H4 (cell line): ENCODE measurements at places on chromosomes 13 and 19. TPM values are rescaled to one million over a fixed set of nuclear protein-coding genes. Genes with fewer than 3 reads are reported as not detected.

The CIC gene
- 10.8 and 12.1 TPM in 2 replicates for total RNA-seq

The CCDC169 gene
- 2.3 and 5.7 TPM in 2 replicates for total RNA-seq

The ZNF569 gene
- 5.7 TPM in 2 replicates for total RNA-seq

The ZNF14 gene
- total RNA-seq = 3.0 and 3.2 TPM in 2 replicates

The RGL3 gene
- 0.14 TPM in 1 of 2 replicates, not detected in the other for total RNA-seq

The MEIS3 gene
- 45.8 and 52.2 TPM in 2 replicates for total RNA-seq

The URAD gene
- total RNA-seq = not detected in 2 replicates

The THSD8 gene
- total RNA-seq = not detected in 2 replicates

The KLK14 gene
- not detected in 2 replicates for total RNA-seq

The GRK1 gene
- not detected in 2 replicates for total RNA-seq

The FUT3 gene
- not detected in 2 replicates for total RNA-seq

The F7 gene
- total RNA-seq = not detected in 2 replicates

The MEX3D gene
- total RNA-seq = 5.7 and 10.6 TPM in 2 replicates

The ZNF99 gene
- 0.04 TPM in 1 of 2 replicates, not detected in the other for total RNA-seq

The ZNF383 gene
- 3.2 and 4.7 TPM in 2 replicates for total RNA-seq

The SLC25A41 gene
- total RNA-seq = not detected in 2 replicates

The FGF21 gene
- not detected in 2 replicates for total RNA-seq

The TMEM190 gene
- total RNA-seq = not detected in 2 replicates

The NUMBL gene
- total RNA-seq = 18.4 TPM in 2 replicates

The ZNF90 gene
- total RNA-seq = 1.7 and 2.6 TPM in 2 replicates

The OR10H3 gene
- not detected in 2 replicates for total RNA-seq

The NECTIN2 gene
- 42.0 and 43.3 TPM in 2 replicates for total RNA-seq

The METTL21C gene
- not detected in 2 replicates for total RNA-seq

The SLC1A6 gene
- total RNA-seq = 0.06 TPM in 1 of 2 replicates, not detected in the other

The WDR62 gene
- 21.5 and 21.9 TPM in 2 replicates for total RNA-seq

The ZNF285 gene
- total RNA-seq = 0.31 and 0.87 TPM in 2 replicates

The PODNL1 gene
- 2.9 and 4.9 TPM in 2 replicates for total RNA-seq

The PGLYRP1 gene
- not detected in 2 replicates for total RNA-seq

The CCDC194 gene
- not detected in 2 replicates for total RNA-seq

The PSG7 gene
- total RNA-seq = 0.06 and 0.14 TPM in 2 replicates

The RDH8 gene
- total RNA-seq = not detected in 2 replicates

The CLDN10 gene
- not detected in 2 replicates for total RNA-seq

The SLC25A30 gene
- 5.5 and 7.1 TPM in 2 replicates for total RNA-seq

The HSPB6 gene
- not detected in 2 replicates for total RNA-seq

The ZFP30 gene
- 5.4 and 15.2 TPM in 2 replicates for total RNA-seq

The TTC9B gene
- total RNA-seq = not detected in 2 replicates

The RASIP1 gene
- total RNA-seq = 0.14 TPM in 1 of 2 replicates, not detected in the other

The GAMT gene
- total RNA-seq = 15.5 and 18.9 TPM in 2 replicates

The YJU2 gene
- 20.9 and 28.9 TPM in 2 replicates for total RNA-seq

The HIPK4 gene
- total RNA-seq = not detected in 2 replicates

The ZNF492 gene
- 0.92 and 1.7 TPM in 2 replicates for total RNA-seq

The LGI4 gene
- total RNA-seq = not detected in 2 replicates

The TEX101 gene
- not detected in 2 replicates for total RNA-seq

The DACH1 gene
- total RNA-seq = 0.14 TPM in 1 of 2 replicates, not detected in the other

The GYS1 gene
- 31.7 and 31.9 TPM in 2 replicates for total RNA-seq
